Breast epithelium (tissue), 4 donors: ENCODE measurements at places on chromosomes 1 and 21.

- no peak for DNase-seq
Measured at GRCh38 chr1:171916315-171916771, 75.0 kb downstream of the DNM3 start.

- DNase-seq: no peak
Measured at GRCh38 chr1:229882621-229883020, 184.4 kb upstream of the GALNT2 start.

DNA sequence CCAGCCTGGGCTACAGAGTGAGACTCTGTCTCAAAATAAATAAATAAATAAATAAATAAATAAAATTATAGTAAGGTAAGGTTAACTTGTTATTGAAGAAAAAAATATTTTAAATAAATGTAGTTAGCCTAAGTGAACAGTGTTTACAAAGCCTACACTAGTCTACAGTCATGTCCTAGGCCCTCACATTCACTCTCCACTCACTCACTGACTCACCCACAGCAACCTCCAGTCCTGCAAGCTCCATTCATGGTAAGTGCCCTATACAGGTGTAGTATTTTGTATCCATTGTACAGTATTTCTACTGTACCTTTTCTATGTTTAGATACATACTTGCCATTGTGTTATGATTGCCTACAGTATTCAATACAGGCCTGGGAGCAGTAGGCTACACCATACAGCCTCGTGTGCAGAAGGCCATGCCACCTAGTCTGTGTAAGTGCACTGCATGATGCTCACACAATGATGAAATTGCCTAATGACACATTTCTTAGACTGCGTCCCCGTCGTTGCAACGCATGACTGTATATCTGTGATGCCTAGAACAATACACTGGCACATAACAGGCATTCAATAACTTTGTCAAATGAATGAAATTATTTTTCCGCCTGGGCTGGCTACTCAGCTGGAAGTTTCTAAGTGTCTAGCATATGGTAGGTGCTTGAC lies 14.8 kb downstream of the KCNN3 start:
- no peak for DNase-seq

- no peak for DNase-seq
Measured at GRCh38 chr1:107979088-107979487, 14.1 kb upstream of the VAV3 start.

GRCh38 chr1:77164434-77164944 lies 54.7 kb downstream of the PIGK start:
- no peak for DNase-seq

GRCh38 chr21:35043549-35043948 lies 5.6 kb downstream of the RUNX1 start:
- no peak for DNase-seq

- DNase-seq: peak; percentile 35
Measured at GRCh38 chr1:212700892-212701819, 1.5 kb upstream of the BATF3 start.

DNA sequence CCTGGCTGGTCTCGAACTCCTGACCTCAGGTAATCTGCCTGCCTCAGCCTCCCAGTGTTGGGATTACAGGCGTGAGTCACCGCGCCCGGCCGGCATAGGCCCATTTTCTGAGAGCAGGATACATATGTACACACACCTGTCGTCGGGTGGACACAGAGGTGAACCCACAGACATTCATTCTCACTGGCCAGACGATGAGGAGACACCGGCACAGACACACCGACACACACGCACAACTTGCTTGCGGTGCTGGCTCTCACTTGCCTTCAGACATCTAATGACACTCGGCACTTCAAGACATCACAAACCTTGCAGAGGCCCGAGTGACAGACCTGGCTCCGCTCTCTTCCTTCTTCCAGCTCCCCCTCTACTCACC lies 579 bp downstream of the PTCH2 start:
- DNase-seq: no peak

GRCh38 chr1:205454903-205455335 lies 926 bp downstream of the BLACAT1 start:
- DNase-seq: no peak

DNA sequence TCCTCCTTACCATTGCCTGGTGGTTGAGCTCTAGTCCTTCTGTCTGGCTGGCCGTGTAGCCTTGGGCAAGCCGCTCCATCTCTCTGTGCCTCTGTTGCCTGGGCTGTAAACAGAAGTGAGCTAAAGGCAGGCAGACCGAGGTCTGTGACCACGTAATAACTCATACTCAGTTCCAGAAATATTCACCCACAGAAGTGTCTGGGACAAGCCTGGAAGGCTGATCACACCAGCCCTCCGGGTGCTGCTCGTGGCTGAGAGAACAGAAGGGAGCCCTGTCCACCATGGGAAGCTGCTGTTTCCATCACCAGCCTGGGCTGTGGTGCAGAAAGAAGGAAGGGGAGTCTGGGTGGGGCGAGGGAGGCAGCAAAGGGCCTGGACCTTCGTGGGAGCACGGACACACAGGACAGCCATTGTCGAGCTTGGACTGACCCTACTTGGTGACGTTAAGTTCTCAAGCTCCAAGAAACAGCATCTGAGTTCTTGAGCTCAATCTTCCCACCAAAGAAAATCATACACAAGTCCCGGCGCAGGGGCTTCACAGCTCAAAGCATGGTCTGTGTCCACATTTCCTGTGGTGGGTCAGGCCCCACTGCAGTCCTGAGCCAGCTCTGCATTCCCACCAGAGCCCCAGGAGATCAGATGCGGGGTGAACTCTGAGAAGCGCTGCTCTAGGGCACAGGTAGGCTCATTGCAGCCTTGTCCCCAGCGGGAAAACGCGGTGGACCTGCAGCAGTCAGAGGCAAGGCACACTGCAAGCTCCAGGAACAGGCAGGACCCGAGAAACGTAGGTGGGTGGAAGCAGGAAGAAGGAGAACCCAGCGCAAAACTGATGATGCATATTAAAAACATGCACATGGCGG lies 61.8 kb downstream of the RUNX3 start:
- DNase-seq: no peak
